ENCODE measurements at places on chromosomes 1 and 21. TPM values are rescaled to one million over a fixed set of nuclear protein-coding genes. Genes with fewer than 3 reads are reported as not detected.

Gene GBP7
- not detected for polyA plus RNA-seq

Gene SLAMF1
- 0.13 TPM for polyA plus RNA-seq

Gene AKR7A3
- polyA plus RNA-seq: 0.88 TPM

DNA sequence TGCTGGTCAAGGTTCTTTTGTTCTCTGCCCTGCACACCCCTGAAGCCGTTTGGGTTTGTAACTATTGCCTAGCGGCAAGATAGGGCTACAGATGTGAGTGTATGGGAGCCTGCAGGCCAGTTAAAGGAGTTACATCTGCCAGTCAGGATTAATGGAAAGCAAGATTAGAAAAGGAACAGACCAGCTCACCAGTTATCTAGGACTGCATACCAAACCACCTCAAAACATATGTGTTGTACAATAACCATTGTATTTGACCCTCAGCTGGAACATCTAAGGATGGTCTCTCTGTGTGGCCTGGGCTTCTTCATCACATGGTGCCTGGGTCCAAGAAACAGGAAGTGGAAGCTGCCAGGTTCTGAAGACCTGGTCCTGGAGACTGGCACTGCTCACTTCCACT, 52.5 kb upstream of the FBXO28 start:
- no peak for DNase-seq

GRCh38 chr1:239429163-239429562, 42.8 kb downstream of the CHRM3 start:
- no peak for DNase-seq

Gene DCST1
- polyA plus RNA-seq: not detected

DNA sequence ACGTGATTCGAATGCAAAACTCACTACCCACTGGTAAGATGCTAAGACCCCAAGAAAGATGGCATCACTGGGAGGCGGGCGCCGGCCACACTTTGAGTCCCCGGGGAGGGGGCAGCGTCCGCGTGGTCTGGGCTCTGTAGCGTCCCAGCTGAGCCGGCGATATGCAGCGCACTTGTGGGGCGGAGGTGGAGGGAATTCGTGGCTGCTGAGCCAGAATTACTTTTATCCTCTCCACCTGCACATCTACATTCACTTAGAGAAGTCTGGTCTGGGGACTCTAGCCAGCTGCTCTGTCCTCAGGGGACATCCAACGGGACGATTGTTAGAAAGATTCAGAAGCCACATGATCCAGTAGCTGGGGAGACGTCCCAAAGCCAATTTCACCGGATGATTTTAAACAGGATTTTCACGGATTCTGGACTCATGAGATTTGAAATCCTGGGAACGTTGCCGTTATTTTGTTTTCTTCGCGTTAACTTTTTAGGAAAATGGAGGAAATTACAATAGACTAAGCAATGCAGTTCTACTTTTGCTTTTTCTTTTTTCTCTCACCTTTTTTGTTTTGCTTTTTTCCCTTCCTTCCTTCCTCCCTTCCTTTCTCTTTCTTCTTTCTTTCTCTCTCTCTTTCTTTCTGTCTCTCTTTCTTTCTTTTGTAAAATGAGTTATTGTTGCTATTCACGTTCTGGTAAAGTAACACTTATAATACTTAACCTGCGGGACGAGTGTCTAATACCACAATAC, 1.3 kb downstream of the JAM2 start:
- DNase-seq: no peak

DNA sequence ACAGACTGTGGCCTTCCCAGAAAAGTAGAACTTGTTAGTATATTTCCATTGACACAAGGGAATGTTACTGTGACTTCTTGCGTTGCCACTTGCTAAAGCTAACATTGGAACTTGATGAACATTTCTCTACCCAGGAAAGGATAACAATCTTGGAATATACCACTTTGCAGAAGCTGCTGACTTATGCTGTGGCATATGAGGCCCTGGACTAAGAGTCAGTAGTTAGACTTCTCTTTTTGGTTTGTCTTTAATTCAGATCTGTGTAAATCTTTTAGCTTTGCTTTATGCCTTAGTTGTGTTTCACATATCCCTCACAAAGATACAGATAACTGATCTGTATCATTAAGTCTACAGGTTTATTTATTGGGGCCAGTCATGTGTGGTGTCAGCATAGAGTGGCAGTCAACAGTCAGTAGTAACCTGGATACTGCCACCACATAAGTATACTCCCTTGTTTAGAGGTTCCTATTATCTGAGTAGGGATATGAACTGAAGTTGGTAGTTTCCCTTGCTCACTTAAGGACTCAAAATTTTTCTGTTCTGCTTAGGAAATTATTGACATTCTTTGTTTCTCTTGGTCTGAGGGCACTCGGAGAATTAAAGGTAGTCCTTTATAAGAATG, 14.7 kb downstream of the RNF2 start:
- DNase-seq: no peak

Data from CD14-positive monocyte (primary cell).